ENCODE measurements at places on chromosomes 3 and 15. TPM values are rescaled to one million over a fixed set of nuclear protein-coding genes. Genes with fewer than 3 reads are reported as not detected.

The OR5K2 gene
- not detected for total RNA-seq

The LRTM1 gene
- total RNA-seq: not detected

The MESP2 gene
- 0.13 TPM for total RNA-seq

The ZCWPW2 gene
- total RNA-seq: 2.1 TPM

GRCh38 chr15:86553108-86553507, 473.4 kb downstream of the AGBL1 start:
- DNase-seq: no peak

DNA sequence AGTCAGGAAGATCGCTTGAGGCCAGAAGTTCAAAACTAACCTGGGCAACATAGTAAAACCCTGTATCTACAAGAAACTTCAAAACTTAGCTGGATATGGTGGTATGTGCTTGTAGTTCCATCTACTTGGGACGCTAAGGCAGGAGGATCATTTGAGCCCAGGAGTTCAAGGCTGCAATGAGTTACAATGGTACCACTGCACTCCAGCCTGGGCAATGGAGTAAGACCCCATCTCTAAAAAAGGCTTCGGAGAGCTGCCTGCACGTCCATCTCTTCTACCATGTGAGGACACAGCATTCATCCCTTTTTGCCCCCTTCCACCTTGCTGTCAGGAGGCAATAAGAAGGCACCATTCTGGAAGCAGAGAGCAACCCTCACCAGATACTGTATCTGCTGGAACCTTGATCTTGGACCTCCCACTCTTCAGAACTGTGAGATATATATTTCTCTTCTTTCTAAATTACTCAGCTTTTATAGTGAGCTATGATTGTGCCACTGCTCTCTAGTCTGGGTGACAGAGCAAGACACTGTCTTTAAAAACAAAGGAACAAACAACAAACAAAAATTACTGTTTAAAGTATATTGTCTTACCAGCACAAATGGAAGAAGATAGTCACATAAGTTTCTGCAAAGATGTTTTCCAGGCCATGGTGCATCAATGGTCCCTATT, 4.2 kb upstream of the BTLA start:
- DNase-seq: no peak

GRCh38 chr3:139689122-139689521, 11.3 kb upstream of the NMNAT3 start:
- DNase-seq: no peak

DNA sequence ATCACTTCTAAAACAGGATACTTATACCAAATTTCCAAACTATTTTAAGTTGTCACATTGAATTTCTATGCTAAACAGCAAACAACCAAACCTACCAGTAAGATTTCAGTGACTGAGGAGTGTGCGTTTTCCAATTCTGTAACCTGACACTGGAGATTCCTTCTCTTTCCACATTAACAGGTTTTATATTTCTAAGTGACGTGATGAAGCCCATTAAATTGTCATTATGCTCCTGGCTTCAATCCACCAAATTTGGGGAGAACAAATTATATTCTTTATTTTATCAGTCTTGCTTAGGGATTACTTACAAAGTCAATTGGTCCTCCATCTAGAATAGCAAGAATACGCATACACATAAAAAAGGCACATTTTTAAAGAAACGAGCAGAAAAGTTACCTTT, 764.8 kb upstream of the NR2F2 start:
- no peak for DNase-seq

GRCh38 chr15:29687939-29688505, 134.2 kb downstream of the TJP1 start:
- no peak for DNase-seq

Measured in Right ventricle myocardium superior (tissue), 1 donor.